Anterior cingulate cortex (tissue), 58 donors: ENCODE measurements at places on chromosomes 7 and 10.
A peak's percentile ranks its signal among the peaks of the same experiment; 100 is the strongest.

DNA sequence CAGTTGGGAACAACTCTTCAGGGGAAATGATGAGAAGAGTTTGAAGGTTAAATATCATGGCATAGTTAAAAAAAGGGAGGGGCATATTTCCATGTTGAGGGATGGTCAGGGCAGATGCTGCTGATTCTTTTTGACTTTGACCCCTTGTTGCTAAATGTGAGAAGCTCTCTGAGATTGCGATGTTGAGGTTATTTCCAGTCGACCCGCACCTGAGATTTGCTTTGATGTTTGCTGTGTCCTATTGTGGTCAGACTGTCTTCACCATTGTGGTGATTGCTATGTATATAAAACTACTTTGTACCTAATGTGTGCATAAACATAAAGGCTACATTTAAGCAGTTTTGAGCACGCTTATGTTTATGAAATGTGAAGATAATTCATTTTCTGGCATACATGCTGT is 90.9 kb downstream of the BBS9 start:
- DNase-seq = no peak

GRCh38 chr7:149707448-149707886 is 65.9 kb downstream of the ZNF467 start:
- no peak for DNase-seq

- peak; percentile 28 for DNase-seq
Measured at GRCh38 chr10:22479419-22479818, 134.1 kb downstream of the SPAG6 start.

- no peak for DNase-seq
Measured at GRCh38 chr10:23439961-23440889, 1.4 kb downstream of the OTUD1 start.

DNA sequence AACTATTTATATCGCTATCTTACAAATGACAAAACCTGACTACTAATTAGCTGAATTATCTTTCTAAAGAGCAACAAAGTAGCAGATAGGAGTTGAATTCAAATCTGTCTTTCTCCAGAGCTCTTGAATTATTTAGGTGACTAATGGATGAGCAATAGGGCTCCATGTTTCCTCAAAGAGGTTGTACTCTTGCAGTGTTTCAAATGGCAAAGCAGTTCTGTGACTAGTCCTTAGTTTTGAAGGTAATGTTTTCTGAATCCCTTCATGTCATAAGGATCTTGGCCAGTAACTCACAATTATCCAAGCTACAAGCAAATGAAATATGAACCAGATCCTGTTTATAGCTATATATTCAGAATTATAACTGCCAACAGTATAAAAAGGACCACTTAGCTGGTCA is 999.7 kb downstream of the NRG3 start:
- no peak for DNase-seq

- DNase-seq = no peak
Measured at GRCh38 chr10:85902051-85902450, 464.5 kb downstream of the GRID1 start.

DNA sequence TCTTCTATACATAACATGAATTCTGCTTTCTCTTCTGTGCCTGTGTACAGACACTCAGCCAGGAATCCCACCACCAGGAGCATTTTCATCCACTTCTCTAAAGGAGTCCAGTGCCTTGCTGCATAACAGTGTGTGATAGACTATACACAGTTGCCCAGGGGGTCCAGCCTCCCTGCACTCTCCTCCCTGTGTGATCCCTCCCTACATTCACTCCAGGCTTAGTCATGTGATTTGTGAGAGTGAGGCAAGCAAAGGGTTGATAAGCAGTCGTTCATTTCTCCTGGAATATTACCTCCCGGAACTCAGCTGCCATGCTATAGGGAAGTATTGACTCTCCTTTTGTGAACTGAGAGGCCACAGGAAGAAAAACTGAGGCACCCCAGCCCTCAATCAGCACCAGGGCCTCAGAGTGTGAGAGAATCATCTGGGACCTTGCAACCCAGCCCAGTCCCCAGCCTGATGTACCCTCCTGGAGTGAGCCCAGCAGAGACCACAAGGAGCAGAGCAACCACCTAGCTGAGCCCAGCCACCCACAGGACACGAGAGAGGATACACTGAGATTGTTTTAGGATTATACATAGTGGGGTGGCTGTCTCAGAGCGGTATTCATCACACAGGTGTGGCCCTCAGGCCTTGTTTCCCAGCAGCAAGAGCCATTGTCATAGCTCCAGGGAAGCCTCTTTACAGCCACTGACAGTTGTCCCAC is 45.0 kb upstream of the EEPD1 start:
- no peak for DNase-seq

- DNase-seq = no peak
Measured at GRCh38 chr10:80333983-80334382, 22.6 kb downstream of the DYDC1 start.

GRCh38 chr7:32059289-32060011 is 10.8 kb downstream of the PDE1C start:
- DNase-seq = no peak

- DNase-seq = no peak
Measured at GRCh38 chr7:130904031-130904757, 170.2 kb upstream of the KLF14 start.

DNA sequence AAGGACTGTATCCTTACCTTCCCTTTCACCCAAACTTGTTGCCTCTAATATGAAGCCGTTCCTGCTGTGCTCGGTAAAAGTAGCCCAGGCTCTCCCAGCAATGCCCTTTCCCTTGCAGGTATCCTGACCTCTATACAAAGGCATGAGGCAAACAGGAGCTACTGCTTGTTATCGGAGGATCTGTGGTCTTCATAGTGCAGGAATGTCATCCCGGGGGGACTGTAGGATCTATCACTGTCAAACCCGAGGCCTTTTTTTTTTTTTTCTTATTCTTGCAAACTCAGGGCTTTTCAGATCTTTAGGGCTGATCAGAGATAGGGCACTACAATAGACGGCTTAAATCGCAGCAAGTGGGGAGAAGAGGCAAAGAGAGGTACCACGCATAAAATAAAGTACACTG is 1206.6 kb downstream of the TYW1 start:
- no peak for DNase-seq

DNA sequence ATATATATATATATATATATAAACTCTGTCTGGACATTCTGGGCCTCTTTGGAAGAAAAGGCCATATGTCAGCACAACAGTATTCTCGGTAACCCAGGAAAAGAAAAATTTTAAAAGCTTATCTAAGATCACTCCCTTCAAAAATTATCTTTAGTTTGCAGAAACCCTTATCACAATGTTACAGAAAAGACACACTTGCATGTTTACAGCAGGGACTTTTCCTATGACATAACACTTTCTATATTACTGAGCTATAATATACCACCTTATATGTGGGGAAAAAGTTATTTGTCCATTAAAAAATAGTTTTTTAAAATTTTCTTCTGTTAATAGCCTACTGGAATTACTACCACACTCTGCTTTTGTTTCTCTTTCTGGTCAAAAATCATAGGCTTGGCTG is 25.4 kb downstream of the ANKRD61 start:
- DNase-seq = no peak

DNA sequence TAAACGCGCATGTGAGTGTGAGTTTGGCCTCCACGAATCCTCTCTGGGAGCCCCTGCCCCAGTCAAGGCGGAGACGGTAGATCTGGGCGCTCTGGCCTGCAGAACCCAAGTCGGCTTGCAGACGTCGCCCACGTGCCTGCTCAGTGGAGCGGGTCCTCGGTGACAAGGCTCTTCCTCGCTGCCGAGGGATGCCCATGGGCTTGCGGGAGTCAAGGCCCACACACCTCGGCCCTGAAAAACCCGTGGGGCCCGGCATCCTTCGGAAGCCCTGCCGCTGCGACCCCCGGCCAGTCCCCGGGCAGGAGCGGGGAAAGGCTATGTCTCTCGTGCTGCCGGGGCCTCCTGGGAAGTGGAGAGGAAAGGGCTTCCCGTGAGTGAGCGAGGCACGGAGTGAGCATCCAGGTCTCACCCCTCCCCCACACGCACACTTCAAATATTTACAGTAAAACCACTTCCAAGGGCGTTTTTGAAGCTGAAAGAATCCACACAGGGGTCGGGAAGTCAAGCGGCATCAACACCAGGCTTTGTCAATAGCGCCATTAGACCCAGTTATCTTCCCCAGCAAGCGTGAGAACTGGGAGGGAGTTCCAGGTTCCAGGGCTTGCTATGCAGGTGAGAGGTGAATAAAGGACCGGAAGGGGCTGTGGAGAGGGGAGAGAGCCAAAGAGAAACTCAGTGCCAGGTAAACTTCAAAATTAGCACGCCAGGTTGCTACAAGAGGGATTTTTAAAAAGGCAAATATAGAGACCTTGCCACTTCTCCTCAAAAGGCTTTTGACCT is 1.1 kb upstream of the MNX1 start:
- no peak for DNase-seq

DNA sequence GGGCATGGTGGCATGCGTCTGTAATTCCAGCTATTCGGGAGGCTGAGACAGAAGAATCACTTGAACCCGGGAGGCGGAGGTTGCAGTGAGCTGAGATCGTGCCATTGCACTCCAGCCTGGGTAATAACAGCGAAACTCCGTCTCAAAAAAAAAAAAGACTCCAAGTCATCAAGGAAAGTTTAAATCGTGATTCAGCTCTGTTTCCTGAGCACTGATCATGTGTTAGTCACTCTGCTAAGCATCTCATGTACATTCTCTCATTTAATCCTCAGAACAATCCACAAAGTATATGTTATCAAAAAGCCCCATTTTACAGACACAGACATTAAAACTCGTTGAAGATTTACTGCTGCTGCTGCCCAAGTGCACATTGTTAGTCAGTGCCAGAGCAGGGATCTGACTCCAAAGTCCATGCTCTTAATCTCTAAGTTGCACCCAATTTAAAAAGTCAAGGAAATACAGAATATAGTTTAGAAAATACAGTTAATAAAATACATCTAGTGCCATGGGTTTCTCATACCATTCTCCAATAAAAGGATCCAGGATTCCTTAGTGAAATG is 6.2 kb downstream of the PIK3AP1 start:
- DNase-seq = no peak

- DNase-seq = no peak
Measured at GRCh38 chr10:30862486-30862885, 169.2 kb downstream of the ZNF438 start.

DNA sequence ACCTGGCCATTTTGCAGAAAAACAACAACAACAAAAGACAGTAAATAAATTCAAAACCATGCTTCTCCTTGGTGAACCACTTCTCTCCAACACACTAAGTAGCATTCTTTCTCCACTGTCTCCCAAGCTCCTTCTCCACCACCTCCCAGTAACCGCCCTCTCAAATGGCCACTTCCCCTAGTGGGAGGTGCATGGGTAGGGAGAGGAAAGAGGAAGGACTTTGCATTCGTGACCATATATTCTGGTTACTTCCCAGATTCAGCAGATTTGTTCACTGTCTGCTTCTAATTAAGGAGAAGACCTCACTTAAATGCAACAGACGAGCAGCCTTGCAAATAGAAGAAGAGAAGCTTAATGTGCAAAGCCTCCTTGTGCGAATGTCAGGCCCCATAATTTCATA is 166.8 kb downstream of the SORCS1 start:
- DNase-seq = peak; percentile 6

DNA sequence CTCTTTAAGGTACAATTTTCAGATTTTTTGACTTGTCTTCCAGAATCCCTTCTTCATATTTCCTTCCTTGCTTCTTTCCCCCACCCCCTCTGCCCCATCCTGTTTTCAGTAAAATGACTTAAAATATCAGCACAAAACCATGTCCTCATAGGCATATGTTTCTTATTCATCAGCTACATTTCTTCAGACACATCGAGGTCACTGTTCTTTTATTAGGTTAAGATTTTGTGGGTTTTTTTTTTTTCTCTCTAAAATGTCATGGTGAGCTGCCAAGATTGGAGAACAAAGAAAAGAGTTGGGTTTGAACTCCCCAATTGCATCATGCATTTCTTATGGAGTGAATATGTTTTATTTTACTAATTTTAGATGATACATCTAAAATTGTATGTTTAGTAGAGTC is 35.8 kb downstream of the LAMB4 start:
- DNase-seq = no peak

DNA sequence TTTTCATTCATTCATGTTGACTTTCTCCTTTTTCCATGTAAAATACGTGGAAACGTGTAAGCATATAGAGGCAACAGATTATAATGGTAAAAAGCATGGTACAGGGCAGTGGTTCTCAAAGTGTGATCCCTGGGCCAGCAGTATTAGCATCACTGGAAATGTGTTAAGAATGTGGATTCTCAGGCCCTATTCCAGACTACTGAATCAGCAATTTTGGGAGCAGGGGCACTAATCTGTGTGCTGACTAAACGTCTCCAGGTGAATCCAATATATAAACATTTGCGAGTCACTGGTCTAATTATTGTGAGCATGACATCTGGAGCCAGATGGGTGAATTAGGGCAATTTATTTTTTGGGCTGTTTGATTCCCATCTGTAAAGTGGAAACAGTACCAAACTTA is 5.1 kb upstream of the GPR158 start:
- no peak for DNase-seq

GRCh38 chr7:157268540-157268939 is 68.3 kb upstream of the DNAJB6 start:
- no peak for DNase-seq

DNA sequence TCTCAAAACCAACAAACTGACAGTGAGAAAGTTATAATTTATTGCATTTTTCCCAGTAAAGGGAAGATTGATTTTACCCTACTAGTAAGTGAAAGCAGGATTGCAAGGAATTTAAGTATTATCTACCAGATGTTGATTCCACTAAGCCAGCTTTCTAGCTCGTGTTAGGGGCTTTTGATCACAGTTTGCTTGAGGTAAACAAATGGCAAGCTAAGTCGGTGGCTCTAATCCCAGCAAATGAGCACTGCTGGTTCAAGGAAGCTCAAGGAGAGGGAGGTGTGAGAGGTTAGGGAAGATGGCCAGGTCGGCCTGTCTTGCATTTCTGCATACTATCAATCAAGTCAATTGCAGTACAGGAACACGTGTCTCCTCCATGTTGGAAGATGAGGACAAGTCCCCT is 448.7 kb upstream of the POM121L12 start:
- no peak for DNase-seq

DNA sequence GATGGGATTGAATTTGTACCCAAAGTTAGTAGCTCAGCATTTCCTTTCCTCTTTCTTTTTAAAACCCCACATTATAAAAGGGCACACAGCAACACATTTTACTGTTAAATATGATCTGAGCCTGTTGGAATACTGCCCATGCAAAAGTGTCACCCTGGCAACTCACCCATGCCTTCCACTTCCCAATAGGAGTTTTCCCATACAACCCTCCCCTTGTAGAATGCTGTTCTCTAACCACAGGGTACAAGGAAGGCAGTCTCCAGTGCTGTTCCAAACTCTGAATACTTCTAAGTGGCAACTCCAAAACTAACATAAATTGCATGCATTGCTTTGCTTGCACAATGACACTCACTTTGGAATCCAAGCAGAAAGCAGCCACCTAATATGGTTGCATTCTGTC is 60.8 kb downstream of the NRCAM start:
- DNase-seq = no peak

- peak; percentile 50 for DNase-seq
Measured at GRCh38 chr7:94656925-94657731, 1.2 kb upstream of the SGCE start.

DNA sequence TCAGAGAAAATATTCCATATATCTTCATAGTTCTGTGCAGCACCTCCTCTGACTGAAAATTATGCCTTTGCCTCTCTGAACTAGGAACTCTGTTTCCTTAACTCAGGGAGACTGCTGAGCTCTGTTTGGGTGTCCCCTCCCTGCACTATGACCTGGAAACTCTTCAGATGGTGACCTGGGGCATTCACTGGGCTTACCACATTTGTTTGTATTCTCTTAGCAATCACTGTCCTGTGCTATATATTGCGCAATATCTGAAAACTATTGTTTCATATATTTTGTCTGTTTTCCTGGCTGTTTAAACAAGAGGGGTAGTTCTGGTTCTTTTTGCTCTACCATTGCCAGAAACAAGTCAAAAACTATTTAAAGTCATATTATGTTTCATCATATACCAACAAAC is 181.8 kb upstream of the KIAA1217 start:
- DNase-seq = no peak
